Astrocyte (in vitro differentiated cells and primary cell): ENCODE measurements at places on chromosomes 6 and 20. TPM values are rescaled to one million over a fixed set of nuclear protein-coding genes. Genes with fewer than 3 reads are reported as not detected.

The PSMB1 gene
- 184 and 192 TPM in 2 replicates for total RNA-seq

GRCh38 chr6:7723554-7723953 is 2.3 kb upstream of the BMP6 start:
- no peak for DNase-seq

GRCh38 chr6:105884011-105884410 is 202.1 kb upstream of the PRDM1 start:
- no peak for DNase-seq

The SLC12A5 gene
- 14.6 and 15.2 TPM in 2 replicates for total RNA-seq

DNA sequence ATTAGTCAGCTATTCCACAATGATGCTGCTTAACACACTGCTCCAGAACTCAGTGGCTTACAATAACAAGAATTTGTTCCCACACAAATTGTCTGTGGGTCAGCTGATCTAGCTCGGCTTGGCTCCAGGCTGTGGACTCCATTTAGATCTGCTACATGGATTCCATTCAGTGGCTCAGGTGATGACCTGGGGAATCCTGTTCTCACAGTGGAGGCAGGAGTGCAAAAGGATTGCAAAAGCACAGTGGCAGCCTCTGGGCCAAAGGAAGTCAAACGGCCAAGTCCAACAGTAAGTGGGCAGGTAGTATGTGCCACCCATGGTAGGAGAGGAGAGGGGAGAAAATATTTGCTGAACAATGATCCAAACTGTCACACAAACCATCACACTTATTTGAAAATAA is 15.8 kb upstream of the LRRN4 start:
- DNase-seq, result no peak

The MRS2 gene
- total RNA-seq, result 57.3 and 68.9 TPM in 2 replicates

The ANKS1A gene
- 15.5 and 18.0 TPM in 2 replicates for total RNA-seq

- DNase-seq, result no peak
Measured at GRCh38 chr6:52077180-52077884, 10.1 kb downstream of the PKHD1 start.
